ENCODE measurements at places on chromosomes 12 and 14.

DNA sequence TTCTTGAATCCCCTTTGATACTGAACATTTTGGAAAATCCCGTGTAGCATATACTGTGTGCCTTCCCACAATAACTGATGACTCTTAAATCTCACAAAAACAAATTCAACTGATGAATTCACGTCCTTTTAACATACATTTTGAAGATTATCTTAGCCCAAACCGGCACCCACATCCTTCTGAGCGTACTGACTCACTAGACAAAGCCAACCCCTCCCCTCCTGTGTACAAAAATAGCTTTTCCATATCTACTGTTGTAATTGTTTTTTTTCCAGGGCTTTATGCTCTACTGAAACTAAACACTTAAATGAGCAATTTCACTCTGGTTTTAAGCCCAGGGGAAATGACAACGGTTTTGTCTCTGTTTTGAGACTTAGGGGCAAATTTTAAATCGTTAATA, 109.4 kb upstream of the ATF7IP start:
- DNase-seq = no peak

GRCh38 chr14:23360496-23360895, 4.5 kb downstream of the EFS start:
- DNase-seq = no peak

DNA sequence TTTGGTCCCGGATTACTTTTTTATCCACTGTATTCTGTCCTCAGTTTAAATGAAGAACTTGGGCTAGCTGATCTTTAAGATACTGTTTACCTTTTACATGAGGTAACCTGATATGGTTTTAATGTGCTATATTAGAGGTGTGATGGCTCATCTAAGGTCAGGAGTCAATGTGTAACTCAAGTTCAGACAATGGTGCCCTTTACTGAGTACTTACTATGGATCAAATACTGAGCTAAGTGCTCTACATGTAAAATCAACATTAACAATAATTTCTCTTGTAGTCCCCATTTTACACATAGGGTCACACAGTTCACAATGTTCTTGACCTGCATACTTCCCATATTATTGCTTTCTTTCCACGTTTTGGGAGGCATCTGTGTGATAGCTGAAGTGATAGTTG, 79.2 kb downstream of the CEP83 start:
- DNase-seq = no peak

GRCh38 chr14:98014851-98015615, 1217.9 kb downstream of the VRK1 start:
- no peak for DNase-seq

DNA sequence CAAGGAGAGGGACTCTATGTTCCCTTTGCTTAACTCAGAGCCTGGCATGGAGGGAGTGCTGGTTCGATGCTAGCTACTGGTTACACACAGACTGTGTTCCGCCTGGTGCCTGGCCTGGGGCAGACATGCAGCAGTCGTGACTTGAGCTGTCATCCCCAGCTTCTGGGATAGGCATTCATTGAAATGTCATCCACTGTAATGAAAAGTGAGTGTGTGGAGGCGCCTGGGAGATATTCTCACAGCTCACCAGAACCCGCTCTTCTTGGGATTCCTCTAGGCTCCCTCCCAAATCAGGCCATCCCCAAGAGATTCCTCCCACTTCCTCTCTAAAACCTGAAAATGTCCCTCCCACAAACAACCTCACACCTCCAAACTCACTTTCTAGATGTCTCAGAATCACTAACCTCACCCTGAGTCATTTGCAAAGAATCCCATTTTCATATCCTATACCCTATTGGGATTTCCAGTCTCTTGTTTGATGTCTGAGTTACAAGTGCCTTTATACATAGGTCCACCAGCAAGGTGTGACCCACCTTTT, 82.8 kb downstream of the CRACR2A start:
- no peak for DNase-seq

GRCh38 chr14:24692382-24693352, 58.7 kb upstream of the GZMB start:
- DNase-seq = peak; percentile 64

DNA sequence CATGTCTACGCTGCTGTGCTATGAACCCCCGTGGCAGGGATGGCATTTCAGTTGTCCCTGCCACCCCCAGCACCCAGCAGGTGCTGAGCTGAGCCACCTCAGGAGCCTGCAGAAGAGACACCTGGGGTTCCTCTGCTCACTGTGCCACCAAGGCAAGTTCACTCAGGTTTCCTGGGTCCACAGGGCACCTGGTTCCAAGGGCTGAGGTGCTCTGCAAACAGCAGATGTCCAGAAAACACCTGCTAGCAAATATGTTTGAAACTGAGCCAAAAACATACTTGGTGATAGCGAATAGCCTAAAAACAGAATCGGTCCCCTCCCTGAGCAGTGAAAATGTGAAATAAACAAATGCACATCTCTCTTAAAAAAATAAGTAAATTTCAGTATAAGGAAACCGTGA, 35.6 kb upstream of the GPR68 start:
- DNase-seq = no peak

DNA sequence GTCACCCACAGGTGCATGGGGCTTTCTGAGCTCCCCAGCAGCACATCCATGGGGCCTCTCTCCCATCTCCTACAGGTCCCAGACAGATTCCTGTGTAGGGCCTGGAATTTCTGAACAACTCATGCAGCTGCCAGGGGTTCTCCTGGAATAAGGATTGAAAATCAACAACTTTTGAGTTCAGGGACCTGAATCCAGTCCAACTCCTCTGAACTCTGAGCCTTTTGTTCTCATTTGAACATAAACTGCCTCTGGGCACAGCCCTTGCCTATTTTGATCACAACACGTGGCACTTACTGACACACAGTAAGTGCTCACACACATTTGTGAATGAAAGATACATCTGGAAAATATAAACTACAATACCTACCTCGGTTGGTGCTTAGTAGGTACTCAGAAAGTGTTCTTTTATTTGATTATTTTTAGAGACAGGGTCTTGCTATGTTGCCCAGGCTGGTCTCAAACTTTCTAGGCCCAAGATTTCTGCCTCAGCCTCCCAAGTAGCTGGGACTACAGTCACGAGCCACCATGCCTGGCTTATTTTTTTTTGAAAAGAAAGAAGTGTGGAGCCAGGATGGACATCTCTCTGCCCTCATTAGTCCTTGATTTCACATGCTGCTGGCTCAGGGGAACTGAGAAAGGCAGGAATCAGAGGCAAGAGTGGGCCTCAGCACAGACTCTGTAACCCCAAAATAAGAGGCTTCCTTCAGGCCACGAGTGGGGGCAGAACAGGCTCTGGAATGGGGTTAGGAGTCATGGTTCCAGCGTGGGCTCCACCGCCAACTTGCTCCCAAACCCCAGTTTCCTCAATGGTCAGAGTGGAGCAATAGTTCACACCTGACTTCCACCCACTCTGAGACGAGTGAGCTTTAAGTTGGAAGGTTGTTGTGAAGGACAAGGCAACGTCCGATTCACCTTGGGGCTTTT, 27.0 kb downstream of the SYNE3 start:
- DNase-seq = no peak

DNA sequence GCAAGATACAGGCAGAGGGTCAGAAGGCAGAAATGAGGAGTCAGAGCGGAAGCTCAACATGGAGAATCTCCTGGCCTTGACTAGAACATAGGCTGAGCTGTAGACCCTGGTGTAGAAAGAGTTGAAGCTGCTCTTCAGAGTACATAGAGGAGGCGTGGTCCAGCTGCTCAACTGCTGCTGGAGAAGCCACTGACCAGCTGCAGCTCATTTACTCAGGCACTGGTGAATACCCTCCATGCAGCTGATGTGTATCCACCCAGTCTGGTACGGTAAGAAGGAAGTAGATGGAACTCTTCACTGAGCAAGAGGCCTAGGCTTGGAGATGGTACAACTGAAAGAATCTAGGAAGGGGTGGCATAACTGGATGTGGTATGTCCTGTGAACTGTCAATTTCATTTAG, 148.8 kb upstream of the DHRS4 start:
- no peak for DNase-seq

DNA sequence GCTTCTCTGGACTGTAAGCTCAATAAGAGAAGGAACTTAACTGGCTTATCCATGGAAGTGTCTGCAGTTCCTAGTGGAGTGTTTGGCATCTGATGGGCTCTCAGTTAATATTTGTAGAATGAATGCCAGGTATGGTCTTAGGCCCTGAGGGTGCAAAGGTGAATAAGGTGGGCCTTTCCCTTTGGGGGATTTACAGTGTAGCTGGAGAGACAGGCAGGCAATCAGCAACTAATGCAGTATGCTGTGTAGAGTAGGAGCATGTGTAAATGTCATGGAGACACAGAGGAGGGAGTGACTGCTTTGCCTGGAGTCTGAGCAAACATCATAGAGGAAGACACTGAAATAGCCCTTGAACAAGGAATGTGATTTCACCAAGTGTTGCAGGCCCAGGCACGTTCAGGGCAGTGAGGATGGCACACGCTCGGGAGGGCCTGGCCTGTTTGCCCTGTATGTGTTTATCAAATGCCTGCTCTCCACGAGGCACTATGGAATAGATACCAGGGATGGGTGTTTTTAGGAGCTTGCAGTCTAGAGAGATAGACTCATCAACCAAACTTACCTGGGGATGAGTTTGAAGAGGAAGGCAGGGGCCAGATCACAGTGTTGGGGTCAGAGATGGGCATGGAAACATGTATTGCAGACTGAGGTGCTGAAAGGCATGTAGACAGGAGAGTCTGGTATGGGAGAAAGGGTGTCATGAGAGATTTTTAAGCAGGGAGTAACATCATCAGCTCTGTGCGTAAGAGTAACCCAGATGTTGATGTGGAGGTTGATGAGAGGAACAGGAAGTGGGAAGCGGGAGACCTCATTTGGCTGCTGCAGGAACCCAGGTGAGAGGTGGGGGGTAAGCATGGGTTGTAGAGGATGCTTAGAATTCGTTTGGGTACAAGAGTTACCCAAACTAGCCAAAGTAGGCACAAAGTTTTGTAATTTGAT, 54.1 kb downstream of the PLXNC1 start:
- no peak for DNase-seq

DNA sequence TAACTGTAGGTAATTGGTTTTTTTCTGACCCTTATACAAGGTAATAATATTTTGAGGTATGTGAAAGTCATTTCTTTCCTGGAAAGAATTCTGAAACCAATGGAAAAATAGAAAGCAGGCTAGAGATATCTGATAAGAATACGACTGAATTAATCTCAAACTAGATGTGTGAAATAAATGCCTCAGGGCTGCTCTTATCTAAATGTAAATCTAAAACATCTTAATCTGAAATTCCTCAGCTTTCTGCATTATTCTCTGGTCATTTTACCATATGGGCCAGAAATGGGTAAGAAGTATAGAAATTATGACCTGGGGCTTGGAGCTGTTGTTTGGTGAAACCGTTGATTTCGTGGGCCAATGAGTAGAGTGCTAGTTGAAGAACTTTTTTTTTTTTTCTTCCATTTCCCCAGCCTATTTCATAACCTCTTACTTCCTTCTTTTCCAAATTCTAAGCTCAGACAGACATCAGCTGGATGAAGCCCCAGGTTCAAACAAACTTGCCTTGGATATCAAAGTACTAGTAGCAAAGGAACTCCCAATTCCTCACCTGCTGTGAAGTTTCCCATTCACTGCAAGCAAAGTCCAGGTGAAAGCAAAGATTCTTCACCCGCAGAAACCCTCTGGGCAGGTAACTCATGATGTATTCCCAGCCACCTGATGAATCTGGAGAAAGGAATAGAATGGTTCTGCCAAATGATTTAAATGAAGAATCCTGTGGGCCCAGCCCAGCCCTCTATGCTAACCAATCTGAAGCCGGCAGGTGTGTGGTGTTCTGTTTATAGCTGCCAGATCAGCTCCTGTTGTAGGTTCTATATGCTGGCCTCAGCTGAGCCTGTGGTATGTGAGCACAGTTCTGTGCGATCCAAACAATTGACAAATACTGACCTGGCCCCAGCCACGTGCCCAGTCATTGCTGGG, 9.7 kb upstream of the FOS start:
- no peak for DNase-seq

GRCh38 chr14:76827696-76828296, 1.6 kb downstream of the LRRC74A start:
- no peak for DNase-seq

DNA sequence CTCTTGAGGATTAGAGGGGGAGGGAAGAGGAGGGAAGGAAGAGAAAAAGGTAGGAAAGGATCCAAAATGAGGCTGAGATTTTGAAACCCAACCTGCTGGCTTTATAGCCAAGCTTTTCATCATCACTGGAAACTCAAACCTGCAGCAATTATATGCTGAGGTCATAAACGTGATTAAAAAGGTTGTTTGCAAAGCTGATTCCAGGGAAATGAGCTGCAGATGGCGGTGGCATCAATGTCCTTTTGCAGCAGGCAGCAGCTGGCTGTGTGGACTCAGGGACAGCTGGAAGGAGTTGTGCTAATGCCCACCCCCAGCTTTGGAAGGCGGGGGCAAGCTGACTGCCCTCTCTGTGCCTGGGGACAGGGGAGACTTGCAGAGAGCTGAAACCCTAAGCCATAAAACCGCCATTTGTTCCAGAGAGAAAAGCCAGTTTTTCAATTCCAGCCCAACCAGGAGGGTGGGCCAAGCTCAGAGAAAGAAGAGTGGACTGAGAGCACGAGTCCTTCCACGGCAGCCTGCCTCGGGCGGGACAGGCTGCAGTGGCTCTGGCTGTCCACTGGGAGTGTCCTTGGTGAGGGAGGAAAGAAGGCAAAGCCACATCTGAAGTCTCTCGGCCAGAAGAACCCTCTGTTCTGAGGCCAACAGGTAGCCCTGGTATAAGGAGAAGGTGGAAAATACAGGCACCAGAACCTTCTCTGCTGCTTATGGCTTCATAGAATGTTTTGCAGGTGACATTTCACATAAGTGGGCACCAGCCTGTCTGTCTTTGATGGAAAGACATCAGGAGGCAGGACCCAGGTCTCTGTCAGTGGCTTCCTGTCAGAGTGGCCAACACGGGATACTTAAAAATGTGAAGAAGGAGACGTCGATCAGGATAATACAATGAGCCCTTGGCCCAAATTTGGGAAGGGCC, 90.7 kb downstream of the SINHCAF start:
- DNase-seq = no peak

- no peak for DNase-seq
These were observed 16.8 kb upstream of the FOS start for GRCh38 chr14:75261820-75262219.

DNA sequence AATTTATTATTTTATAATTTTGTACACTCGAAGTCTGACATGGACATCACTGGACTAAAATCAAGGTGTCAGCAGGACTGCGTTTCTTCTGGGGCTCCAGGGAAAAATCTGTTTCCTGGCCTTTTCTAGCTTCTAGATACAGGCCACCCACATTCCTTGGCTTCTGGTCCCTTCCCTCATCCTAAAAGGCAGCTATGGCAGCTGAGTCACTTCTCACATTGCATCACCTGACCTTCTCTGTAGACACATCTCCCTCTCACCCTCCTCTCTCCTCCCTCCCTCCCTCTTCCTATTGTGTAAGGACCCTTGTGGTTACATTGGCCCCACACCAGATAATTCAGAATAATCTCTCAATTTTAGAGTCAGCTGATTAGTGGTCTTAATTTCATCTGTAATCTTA, 92.4 kb downstream of the RPS6KA5 start:
- no peak for DNase-seq

DNA sequence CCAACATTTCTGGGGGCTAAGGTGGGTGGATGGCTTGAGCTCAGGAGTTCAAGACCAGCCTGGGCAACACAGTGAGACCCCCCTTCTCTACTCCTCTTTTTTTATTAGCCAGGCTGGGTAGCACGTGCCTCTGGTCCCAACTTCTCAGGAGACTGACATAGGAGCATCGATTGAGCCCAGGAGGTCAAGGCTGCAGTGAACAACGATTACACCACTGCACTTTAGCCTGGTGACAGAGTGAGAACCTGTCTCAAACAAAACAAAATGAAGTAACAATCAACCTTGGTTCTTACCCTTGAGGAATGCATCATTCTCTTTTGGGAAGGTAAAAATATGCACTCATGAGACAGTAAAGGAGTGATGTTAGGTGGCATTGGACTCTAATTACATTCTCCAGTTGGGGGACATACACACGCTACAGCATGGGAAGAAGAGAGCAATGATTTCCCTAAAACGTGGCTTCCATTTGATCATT, 3.9 kb upstream of the NIN start:
- no peak for DNase-seq

Measured in stimulated activated CD8-positive, alpha-beta memory T cell treated with anti-CD3 and anti-CD28 coated beads, Interleukin-15, amount 100 ng/mL, for 48 hours (primary cell).